ENCODE measurements at places on chromosomes 3 and 15.

- DNase-seq = no peak
Measured at GRCh38 chr3:119570229-119570628, 9.1 kb upstream of the ADPRH start.

DNA sequence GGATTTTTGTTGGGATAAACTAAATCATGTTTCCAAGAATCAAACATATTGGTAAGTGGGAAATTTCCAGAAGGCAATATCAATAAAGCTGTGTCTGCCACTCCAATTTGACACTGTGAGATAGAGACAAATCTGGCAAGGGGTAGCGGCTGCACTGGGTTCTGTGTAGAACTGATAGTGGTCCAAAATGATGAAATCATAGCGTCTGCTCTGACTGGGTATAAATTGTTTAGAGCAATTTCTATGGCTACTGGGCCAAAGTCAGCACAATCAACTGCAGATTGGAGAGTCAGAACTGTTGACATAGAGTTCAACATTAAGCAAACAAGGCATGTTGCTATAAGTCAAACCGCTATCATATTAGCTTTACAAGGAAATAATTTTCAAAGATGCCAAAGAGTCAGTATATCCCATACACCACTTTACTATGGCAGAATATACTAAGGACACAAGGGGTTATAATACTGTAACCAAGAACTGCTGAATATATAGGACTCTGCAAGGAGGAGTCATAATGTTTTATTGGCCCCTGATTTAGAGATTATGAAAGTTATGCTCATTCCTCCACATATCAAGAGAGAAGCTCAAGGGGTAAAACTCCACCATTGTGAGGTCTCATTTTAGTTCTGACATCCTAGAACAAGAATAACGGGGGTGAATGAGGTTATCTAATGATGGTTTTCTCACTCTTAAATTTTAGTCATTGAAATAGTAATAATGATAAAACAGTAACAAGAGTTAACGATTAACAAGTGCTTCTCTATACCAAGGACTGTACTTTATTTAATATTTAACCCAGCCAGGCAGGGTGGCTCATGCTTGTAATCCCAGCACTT lies 309.7 kb upstream of the GADL1 start:
- DNase-seq = no peak

DNA sequence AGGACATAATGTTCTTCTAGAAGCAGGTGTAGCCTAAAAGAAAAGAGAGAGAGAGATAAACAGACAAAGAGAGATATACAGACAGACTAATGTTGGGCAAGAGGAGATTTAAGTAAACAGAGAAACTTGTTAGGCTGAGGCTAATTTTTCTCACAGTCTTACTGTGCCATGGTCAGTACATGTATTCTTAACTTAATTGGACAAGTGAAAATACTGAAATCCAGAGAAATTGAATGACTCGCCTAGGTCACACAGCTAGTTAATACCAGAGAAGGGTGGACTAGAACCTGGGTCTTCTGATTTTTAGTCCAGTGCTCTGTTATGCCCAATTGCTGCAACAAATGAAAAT lies 6.7 kb upstream of the ZNF609 start:
- DNase-seq = no peak

- no peak for DNase-seq
Measured at GRCh38 chr3:196981657-196982056, 13.0 kb upstream of the PIGZ start.

- DNase-seq = peak; percentile 53
Measured at GRCh38 chr3:38587548-38588131, 61.8 kb downstream of the SCN5A start.

DNA sequence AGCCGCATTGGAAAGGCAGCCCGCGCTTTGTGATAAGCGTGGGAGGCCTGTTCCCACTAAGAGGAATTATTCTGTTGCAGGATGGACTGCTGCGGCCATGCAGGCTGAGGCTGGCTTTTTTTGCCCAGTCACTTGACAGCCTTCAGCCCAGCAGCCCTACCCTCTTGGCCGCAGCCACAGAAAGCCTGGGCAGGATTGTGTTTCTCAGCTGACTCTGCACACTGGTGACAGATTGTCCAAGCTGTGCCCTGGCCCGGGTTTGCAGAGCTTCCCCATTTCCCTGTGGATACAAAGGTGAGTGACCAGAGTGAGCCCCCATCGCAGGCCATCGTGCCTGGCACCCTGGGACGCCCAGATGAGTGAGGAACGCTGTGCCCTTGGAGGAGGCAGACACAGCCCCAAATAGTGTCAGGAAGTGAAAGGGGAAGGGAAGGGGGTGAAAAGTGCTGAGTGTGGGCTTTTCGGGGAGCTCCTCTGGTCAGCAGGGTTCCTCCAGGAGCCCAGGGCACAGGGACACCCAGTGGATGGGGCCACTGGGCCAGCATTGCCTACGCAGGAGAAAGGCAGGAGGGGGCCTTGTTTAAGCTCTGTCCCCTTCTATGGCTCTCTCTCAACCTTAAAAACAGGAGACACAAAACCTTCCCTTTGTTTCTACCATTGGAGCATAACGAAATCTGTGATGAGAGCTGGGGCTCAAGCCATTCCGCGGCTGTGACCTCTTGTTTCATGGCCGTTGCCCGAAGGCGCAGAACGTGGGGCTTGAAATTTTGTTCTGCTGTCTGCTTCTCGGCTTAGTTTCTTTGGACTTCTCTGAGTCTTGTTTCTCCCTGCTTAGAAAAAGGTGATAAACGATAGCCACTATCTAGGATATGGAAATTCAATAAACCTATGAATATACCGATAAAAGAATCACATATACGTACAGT lies 91.5 kb upstream of the MEF2A start:
- DNase-seq = peak; percentile 75

- no peak for DNase-seq
Measured at GRCh38 chr15:52427804-52428203, 100.9 kb downstream of the MYO5A start.

DNA sequence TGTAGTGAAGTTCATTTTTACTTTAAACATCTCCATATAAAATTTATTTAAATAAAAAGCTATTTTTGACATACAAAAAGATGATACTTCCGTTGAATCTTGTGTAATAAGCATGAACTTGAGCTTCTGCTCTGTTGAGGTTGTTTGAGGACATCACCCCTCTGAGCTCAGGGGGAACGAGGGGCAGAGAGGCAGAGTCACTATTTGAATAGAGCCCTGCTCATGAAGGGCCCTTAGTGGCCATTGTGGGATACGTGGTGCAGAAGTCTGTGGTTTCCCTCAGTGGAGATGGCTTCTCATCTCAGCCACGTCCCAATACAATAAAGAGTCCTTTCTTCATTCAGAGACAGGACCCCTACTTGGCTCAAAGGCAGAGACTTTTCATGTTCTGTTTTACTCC lies 10.6 kb downstream of the CEMIP start:
- DNase-seq = no peak

- no peak for DNase-seq
Measured at GRCh38 chr3:13621381-13622221, 72.7 kb downstream of the FBLN2 start.

DNA sequence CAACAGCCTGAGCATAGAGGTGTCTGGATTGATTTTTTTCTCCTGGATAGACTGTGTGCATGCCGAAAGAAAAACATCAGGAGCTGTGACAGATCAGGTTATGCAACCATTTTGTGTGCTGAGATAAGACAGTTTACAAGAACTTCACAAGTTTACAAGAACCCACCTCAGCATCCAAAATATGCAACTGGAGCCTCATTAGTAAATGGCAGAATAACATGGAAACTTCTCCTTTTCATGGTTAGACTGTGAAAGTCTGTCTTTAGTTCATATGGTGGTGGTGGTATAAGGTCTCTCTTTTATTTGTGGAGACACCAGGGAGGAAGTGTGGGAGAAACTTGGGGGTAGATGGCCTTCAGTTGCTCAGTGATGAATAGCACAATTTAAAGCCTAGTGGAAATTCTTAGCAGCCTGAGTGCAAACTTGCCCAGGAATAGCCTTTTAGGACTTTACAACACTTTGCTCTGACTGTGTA lies 3.7 kb upstream of the ZNF609 start:
- DNase-seq = no peak

DNA sequence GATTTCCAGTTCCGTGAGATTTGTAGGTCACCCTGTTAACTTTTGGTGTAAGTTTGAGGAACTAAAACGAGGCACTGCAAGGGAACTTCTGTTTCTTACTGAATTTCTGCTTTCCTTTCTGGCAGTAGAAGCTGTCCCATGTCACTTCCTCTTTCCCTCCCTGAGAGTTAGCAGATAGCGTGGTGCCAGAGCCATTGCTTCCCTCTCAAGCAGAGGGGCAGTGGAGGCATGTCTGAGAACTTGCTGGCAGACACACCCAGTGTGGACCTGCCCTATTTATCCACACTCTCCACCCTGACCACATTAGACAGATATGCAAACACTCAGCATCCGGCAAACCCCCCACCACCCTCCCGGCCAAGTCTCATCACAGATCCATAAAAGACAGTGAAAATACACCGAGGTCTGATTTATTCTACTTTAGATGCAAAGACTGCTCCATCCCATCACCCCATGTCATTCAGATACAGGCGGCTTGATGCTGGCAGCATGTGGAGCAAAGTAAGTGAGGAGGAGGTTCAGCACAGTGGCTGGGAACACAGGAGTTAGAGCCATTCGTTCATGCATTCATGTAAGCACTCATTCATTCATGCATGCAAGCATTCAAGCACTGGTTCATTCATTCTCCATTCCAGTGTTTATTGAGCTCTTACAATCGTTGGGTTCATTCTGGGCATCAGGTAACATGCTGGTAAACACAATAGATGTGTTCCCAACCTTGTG lies 324.7 kb downstream of the SHQ1 start:
- DNase-seq = no peak

DNA sequence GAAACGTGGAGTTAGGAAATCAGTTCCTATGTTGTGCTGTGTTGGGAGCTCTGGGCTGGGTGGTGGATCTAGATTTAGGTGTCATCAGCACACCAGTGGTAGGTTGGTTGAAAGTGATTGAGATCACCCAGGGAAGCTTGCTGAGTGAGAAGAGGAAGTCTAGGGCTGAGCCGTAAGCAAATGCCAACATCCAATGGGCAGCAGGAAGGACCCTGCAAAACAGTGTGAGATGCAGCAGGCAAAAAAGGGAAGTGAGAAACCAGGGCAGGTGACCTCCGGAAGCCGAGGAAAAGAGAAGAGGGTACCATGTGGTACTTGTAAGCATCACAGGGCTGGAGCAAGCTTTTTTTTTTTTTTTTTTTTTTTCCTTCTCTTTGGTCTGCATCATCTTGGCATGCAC lies 15.9 kb upstream of the COPG1 start:
- DNase-seq = peak; percentile 67

DNA sequence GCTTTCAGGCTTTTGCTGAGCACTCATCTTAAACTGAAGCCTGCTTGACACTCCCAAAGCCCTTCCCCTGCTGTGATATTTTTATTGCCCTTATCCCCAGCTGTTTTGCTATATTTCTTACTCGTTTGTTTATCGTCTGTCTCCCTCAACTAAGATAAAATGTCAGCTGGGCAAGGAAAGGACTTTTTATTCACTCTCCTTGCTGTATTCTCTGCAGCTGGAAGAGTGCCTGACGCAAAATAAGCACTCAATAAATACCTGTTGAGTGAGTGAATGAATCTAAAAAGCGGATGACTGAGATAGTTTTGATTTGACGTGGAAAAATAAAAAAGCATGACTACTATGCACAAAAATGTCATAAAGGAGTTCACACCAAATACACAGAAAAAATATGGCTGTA lies 84.8 kb upstream of the POMGNT2 start:
- DNase-seq = no peak

GRCh38 chr3:143771258-143771657 lies 77.0 kb downstream of the SLC9A9 start:
- DNase-seq = no peak

- no peak for DNase-seq
Measured at GRCh38 chr3:1190569-1190968, 97.7 kb downstream of the CNTN6 start.

DNA sequence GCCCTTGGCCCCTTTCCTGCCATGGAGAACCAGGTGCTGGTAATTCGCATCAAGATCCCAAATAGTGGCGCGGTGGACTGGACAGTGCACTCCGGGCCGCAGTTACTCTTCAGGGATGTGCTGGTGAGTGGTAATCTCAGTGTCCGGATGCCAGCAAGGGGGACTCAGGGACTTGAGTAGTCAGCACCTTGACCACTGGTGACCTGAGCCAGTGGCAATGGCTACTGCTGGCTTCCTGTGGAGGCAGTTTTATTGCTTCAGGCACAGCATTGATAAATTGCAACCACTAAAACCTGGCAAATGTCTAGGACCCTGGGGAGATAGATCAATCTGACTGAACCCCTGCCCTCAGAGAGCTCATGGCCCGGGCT lies 830 bp downstream of the MAP2K5 start:
- no peak for DNase-seq

GRCh38 chr15:49706805-49707204 lies 86.0 kb downstream of the DTWD1 start:
- no peak for DNase-seq

- no peak for DNase-seq
Measured at GRCh38 chr3:13362551-13362950, 57.6 kb downstream of the NUP210 start.

- no peak for DNase-seq
Measured at GRCh38 chr15:99212406-99212805, 37.0 kb downstream of the TTC23 start.

- DNase-seq = no peak
Measured at GRCh38 chr3:85342915-85343314, 384.1 kb downstream of the CADM2 start.

DNA sequence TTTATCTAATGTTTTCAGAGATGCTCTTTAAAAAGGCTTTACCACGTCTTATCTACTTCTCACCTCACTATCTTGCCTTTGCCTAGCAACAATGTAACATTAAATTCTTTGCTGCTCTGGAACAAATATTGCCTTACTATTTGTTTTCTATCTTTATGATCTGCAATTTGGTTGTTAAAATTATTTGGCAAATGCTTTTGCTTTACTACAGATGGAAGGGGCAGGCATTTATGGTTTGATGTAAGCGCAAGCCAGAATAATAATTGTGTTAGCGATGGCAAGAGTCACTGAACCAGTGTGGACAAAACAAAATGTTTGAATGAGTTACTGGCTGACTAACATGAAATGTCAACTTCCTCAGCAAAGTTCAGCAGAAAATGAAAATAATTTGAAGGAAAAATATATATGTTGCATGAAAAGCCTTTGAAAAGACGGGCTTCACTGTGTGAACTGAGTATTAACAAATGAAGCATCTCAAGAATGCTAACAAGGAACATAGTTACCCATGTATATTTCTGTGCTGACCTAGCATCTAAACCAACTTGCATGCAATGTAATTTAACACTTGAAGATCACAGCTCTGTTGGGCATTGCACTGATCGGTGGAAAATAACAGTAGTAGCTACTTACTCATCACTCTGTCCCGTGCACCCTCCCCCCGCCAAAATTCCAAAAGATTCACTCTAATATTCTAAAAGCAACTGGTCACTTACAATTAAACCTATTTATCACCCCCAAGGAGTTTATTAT lies 454.0 kb upstream of the ARHGEF26 start:
- DNase-seq = no peak

GRCh38 chr3:98801043-98801747 lies 38.1 kb downstream of the ST3GAL6 start:
- DNase-seq = no peak

DNA sequence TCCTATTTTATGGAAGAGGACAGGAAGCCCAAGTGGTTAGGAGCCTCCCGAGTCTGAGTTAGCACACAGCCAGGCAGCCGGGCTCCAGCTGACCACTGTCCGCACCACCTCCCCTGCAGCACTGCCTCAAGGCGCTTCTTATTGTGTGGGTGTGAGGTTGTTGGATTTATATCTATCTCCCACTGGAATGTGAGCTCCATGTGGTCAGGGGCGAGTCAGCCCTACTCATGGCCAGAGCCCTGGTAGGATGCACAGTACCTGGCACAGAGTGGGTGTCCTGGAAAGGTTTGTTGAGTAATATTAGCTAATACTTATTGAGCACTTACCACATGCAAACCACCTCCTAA lies 9.7 kb upstream of the FBLN2 start:
- no peak for DNase-seq

Data from upper lobe of right lung (tissue), 1 donor.